ENCODE measurements at places on chromosomes 2 and 18. TPM values are rescaled to one million over a fixed set of nuclear protein-coding genes. Genes with fewer than 3 reads are reported as not detected.

Gene SKA1
- 2.0 TPM for total RNA-seq

Gene CPO
- not detected for total RNA-seq

Gene ECEL1
- not detected for total RNA-seq

Gene SDC1
- 7.9 TPM for total RNA-seq

Gene PMAIP1
- total RNA-seq = 53.3 TPM

Gene ZSCAN30
- total RNA-seq = 21.0 TPM

Gene PPM1G
- total RNA-seq = 98.0 TPM

Gene MAIP1
- total RNA-seq = 13.1 TPM

Gene OSBPL1A
- total RNA-seq = 22.8 TPM

Gene SCN9A
- 60.1 TPM for total RNA-seq

Gene CFAP65
- not detected for total RNA-seq

Gene FSHR
- total RNA-seq = not detected

Gene CELF4
- not detected for total RNA-seq

Gene ASIC4
- total RNA-seq = not detected

Gene GEN1
- 6.8 TPM for total RNA-seq

Gene RSAD2
- 0.43 TPM for total RNA-seq

Gene ADRA2B
- total RNA-seq = not detected

Gene SLC38A11
- total RNA-seq = 0.57 TPM

Gene ZRANB3
- total RNA-seq = 4.6 TPM

Gene TEKT4
- total RNA-seq = not detected

Gene SERPINB10
- total RNA-seq = 1.1 TPM

Gene IL36B
- total RNA-seq = not detected

Gene IAH1
- 54.5 TPM for total RNA-seq

Gene CSRNP3
- under 0.01 TPM for total RNA-seq

Gene SIX3
- total RNA-seq = not detected

Gene TUBB6
- total RNA-seq = 277 TPM

Gene UGT1A7
- total RNA-seq = not detected

Gene FNDC4
- 14.0 TPM for total RNA-seq

Gene CDK15
- 1.3 TPM for total RNA-seq

Gene GAD1
- 0.22 TPM for total RNA-seq

Gene GPR35
- 0.14 TPM for total RNA-seq

Gene RAB12
- total RNA-seq = 42.2 TPM

Gene SLC19A3
- 2.4 TPM for total RNA-seq

Gene TMEFF2
- not detected for total RNA-seq

Gene MYO7B
- 0.43 TPM for total RNA-seq

Gene FKBP1B
- 2.0 TPM for total RNA-seq

Gene ATOH8
- total RNA-seq = 10.9 TPM

Gene TEX44
- not detected for total RNA-seq

Gene TGFA
- not detected for total RNA-seq

Gene ACVR1C
- total RNA-seq = not detected

Gene NEB
- 0.29 TPM for total RNA-seq

Gene DYNC1I2
- 93.0 TPM for total RNA-seq

Gene PELI1
- total RNA-seq = 16.3 TPM

Gene DNAJC10
- 134 TPM for total RNA-seq

Gene SCN2A
- 1.7 TPM for total RNA-seq

Gene KCNIP3
- total RNA-seq = 0.57 TPM

Gene GREB1
- 0.29 TPM for total RNA-seq

Gene OR6B2
- not detected for total RNA-seq

Gene SLC23A3
- 1.1 TPM for total RNA-seq

Gene MTCL1
- 53.5 TPM for total RNA-seq

Measured in placental pericyte (primary cell).